SW 1271 (cell line): ENCODE measurements at places on chromosomes 5 and 9.

DNA sequence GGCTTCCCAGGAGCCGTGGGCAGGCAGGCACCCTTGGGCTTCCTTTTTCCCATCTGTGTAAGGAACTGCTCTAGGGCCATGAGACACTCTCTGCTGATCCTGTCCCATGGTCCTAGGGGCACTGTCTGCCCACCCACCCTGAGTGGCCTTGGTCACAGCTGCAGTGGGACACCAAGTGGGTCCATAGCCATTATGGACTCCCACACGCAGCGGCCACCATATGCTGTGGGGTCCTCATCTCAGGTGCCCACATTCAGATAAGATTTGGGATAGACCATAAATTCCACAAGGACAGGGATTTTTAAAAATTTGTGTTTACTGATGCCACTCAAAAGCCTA, 180.8 kb downstream of the AUH start:
- DNase-seq: no peak

GRCh38 chr5:1197876-1198666, 3.3 kb upstream of the SLC6A19 start:
- DNase-seq: no peak

GRCh38 chr9:2157277-2158110, 142.3 kb downstream of the SMARCA2 start:
- no peak for DNase-seq

GRCh38 chr9:37987467-37987981, 81.5 kb downstream of the SHB start:
- no peak for DNase-seq

GRCh38 chr9:34413231-34413852, 36.6 kb upstream of the MYORG start:
- DNase-seq: no peak

- peak; percentile 65 for DNase-seq
Measured at GRCh38 chr5:58240322-58240721, 219.6 kb downstream of the PLK2 start.

GRCh38 chr5:96901384-96901783, 25.1 kb downstream of the ERAP2 start:
- no peak for DNase-seq

GRCh38 chr5:56490971-56491468, 257.9 kb upstream of the ANKRD55 start:
- DNase-seq: no peak

DNA sequence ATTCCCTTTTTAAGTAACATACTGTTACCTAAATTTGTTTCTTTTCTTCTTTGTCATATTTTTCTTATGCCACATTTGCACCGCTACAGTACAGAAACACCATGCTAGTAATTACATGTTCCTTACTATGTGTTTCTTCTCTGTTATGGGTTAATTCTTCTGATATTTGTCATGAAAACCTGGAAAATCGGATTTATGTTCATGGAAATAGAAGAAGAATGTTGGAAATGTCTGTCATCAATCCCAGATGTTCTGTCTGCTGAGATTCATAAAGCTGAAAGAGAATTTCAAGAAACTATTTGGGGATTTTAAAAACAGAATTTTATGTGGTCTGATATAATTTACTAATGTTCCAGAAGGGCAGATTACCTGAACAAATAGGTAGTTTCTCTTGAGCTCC, 305.2 kb upstream of the NREP start:
- no peak for DNase-seq

DNA sequence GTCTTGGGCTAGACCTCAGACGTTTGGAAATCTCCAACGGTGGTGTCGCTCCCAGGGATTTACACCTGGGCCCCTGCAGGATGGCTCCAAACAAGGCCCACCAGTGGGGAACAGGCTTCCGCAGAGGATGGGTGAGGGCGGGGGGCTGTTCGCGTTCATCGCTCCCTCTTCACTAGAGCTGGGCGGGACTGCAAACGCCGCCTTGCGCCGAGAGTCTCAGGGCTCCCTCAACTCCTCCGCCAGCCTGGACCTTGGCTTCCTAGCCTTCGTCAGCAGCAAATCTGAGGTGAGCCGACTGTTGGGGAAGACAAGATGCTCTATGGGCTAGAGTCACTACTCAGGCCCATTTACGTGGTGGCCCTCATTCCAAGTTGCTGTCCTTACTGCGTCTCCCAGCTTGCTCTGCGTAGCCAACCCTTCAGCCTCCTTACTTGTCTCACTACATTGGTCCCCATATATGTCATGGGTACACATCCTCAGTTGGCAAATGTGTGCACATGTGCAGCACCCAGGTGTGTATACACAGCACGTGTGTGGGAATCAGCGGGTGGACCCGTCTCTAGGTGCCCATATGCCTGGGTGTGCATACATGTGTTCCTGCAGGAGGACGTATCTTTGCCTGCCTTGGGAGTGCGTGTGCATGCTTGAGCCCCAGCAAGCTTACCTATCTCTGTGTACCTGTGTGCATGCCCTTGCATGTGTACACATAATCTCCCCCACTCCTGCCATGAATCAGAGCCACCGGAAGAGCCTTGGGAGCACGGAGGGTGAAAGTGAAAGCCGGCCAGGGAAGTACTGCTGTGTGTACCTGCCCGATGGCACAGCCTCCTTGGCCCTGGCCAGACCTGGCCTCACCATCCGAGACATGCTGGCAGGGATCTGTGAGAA, 10.5 kb downstream of the RGS14 start:
- no peak for DNase-seq

DNA sequence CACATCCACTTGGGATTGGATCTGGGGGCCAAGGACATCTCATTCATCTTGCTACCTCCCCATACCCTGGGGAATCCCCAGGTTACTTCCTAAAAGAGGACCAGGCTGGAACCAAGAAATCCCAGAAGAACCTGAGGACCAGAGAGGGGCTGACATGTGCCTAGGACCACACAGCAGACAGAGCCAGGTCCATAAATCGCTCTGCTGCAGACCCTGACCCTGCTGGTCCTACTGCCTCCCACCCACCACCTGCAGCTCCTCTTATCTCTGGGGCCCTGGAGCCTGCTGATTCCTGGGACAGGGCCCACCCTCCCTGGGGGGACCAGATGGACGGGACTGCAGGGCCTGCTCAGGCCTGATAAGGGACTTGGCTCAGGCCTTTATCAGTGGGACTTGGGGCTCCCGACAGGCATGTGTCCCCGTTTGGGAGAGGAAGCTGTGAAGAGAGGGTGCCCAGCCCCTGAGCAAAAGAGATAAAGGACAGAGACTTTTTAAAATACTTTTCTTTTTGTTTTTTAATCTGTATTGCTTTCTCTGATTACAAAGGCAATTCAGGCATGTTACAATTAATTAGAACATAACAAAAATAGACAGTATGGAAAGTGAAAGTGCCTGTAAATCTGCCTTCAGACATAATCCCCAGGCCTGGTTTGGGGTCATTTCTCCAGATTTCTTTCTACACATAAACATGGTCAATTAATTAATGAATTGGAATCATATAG, 101.3 kb upstream of the LARP1 start:
- no peak for DNase-seq

- DNase-seq: no peak
Measured at GRCh38 chr9:13278023-13278367, 1.5 kb downstream of the MPDZ start.

DNA sequence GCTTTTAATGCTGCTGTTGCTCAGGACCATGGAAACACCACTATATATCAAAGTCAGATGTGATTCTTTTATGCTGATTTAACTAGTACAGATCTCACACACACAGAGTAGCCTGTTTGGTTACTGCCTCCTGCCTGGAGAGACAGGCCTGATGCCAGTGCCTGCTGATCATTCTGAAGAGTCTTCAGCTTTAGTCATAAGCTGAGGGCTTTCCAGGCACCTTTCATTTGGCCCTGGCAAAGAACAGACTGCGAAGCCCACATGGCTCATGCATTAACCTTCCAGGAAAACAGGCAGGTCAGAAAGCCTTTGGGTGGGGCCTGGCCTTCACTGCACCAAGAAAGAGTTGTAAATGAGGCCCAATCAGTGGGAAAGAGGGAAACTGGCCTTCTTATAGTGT, 144.7 kb downstream of the SAXO1 start:
- DNase-seq: no peak

DNA sequence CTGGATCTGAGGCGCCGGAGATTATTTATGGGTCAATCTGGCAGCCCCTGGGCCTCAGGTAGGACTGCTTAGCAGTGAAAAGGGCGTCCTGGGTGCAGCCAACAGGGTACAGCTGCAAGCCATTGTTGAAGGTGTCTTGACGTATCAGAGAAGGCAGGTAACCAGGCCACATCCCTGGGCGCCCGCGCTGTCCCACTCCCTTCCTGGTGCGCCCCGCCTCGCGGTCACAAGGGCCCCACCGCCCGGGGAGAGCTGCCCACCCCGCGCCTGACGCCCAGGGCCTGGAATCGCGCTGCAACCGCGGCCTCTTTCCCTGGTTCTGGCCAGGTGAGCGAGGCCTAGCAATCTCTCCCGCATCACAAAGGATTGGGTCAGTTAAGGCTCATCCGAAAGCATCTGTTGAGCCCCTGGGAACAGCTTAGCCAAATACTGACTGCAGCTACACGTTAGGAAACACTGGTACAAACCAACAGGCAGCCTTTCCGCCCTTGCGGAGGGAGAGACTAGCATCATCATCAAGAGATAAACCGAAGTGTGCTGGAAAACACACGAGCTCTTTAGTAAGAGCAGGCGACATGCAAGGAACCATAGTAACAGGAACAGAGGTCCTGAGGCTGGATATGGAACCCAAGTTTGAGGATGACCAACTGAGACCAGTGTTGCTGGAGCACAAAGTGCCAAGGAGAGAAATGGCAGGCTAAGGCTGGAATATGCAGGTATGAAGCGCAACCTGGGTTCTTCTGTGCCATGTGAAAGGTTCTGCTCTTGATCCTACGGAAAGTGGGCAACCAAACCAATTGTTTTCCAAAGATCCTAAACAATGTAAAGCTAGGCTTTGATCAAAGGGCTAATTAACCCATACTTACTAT, 3.6 kb downstream of the RPS23 start:
- no peak for DNase-seq
